ENCODE measurements at places on chromosomes 4 and X.

GRCh38 chrX:55697381-55697780 is 20.2 kb upstream of the RRAGB start:
- no peak for DNase-seq

DNA sequence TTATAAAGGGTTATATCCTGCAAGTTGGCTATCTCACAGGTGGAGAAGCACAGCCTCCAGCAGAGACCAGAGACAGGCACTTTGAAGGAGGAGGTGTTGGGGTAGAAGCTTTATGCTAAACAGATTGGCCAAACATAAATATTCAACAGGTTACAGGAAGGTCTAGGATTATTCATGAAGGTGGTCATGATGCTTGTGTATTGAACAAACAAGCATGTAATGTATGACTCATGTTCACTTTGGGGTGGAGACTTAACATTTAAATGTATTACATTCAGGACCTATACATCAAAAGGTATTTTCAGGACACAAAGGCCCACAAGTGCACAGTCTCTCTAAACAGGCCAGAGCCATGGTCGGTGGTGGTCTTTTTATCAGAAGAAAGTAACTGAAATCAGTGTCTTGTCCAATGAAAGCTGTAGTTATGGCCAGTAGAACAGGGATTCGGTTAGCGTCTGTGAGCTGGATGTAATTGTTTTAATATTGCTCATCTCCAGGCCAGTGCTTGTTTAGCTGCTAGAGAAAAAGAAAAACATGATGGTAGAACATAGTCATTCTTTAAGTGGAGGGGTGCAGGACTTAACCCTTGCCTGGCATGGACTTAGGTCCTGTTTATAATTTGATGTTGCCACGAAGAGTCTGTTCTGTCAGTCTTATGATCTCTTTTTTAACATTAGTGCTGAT is 555.2 kb upstream of the PCDH10 start:
- DNase-seq = no peak

DNA sequence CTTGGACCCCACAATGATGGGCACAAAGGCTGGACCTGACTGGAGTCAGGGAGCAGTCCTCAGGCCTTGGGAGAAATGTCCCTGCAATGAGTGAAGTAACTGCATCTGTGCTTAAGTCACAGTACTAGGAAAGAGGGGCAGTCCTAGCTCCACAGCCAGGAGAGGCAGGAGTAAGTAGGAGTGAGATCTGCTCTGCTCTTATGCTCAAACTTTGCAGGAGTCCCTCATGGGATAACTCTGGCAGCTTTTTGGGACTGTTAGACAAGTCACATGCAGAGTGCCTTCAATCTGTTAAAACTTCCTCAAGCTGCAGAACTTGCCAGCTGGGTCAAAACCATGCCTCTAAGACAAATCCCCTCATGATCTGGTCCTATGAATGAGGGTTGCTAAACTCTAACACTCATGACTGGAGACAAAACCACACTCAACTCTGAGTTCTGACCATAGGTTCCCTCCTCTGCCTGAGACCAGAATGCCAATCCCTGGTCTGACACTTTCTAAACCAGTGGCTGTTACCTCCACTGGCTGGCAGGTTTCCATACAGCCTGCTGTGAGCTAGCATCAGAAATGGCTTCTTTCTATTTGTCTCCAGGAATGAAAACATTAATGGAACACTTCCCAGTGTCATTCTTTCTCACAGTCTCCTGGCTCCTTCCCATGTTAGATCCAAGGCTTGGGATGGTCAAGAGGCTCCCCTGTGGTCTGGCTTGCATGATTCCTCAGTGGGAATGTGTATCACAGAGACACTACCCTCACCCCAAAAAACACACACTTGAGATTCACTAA is 819.3 kb downstream of the PCDH7 start:
- DNase-seq = no peak

DNA sequence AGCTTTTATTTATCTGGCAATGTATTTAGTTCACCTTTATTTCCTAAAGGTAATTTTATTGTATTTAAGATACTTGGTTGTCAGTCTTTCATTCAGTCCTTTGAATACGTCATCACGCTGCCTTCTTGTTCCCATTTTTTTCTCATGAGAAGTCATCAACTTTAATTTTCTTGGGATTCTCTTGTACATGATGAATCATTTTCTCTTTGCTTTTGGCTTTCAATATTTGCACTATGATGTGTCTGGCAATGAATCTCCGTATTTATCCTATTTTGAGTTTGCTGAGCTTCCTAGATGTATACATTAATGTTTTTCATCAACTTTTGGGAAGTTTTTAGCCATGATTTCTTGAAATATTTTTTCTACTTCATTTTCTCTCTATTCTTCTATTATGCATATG is 28.4 kb downstream of the CLDN2 start:
- no peak for DNase-seq

GRCh38 chr4:14184265-14184664 is 556.7 kb upstream of the BOD1L1 start:
- no peak for DNase-seq

DNA sequence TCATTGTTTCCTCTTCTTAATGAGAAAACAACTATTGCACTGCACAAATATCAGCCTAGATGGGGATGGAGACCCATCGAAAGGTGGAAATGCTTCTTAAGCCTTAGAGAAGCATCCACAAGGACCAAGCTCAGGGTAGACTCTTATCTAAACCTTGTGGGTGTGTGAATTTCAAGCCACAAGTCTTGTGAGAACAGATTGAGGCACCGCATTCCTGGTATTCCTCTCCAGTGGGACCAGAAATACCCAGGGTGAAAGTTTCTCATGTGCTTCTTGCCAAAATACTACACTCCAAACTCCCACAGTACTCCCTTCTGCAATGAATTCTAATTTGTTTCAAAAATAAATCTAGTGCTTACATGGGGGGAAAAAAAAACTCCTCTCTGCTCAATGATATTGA is 375.6 kb downstream of the PDGFC start:
- DNase-seq = no peak

DNA sequence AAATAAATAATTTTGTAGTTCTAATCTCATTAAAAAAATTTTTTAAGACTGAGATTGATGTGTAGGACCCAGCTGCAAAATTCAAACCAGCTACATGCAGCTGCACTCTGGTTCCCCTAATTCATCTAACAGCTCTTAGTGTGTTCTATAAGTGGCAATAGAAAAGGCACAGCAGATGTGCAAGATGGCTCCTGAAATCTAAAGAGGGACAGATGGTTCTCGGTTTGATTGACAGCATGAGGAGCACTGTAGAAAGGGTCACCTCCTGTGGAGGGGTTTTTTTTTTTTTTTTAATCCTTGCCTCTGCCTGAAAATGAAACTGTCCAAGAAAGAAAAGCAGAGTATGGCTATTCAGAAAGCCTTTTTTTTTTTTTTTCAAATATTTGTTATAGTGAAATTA is 16.9 kb upstream of the OCIAD1 start:
- no peak for DNase-seq

DNA sequence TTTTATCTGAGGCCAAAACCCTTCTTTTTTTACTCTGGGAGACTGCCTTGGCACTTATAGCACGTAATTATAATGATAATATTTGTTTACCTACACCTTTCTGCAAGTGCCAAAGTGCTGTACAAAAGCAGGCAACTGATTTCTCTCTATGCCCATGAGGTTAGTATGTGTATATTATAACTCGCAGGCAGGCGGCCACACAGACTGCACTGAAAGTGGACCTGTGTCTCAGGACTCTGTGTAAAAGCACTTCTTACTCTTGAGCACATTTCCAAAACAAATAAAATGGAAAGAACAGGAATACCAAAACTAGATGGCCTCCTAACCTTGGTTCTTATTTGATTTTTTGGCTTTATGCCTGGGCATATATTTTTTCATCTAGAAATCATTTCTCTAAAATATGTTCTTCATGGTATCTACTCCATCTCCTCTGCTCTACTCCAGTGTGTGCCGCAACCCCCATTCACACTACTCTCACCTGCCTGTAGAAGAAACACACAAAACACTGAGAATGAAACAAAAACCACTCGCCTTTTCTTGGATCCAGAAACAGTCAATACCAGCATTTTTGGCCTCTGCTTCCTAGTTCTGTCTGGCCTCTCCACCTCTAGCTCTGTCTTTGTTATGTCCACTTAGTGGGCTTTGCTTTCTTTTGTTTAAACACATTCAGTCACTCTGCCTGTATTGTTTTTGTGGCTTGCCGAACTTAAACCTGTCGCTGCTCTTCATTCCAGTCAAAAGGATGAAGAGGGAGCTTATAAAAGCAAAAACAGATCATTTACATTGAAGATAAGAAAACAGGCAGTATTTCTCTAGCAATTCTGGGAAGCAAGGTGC is 934.5 kb upstream of the TENM3 start:
- no peak for DNase-seq

GRCh38 chrX:136210806-136211205 is 40.4 kb downstream of the MAP7D3 start:
- DNase-seq = no peak

GRCh38 chr4:114310296-114310925 is 288.2 kb upstream of the UGT8 start:
- no peak for DNase-seq

DNA sequence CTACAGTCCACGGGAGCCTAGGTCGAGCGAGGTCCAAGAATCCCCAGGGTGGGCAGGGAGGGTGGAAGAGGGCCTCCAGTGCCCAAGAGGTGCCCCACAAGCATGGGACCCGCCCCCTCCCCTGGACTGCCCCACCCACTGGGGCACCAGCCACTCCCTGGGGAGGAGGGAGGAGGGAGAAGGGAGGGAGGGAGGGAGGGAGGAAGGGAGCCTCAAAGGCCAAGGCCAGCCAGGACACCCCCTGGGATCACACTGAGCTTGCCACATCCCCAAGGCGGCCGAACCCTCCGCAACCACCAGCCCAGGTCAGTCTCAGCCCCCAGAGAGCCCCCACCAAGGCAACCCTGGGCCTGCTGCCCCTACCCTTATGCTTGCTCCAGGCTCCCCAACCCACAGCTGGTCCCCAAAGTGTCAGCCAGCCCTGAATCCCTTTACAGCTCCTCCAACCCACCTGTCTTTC is at the start of gene GATA1:
TSS of gene GATA1 (plus strand) at position 250 of the 460 bp plus-strand sequence. CDS start 4,520 bp downstream, outside the sequence.
- no peak for DNase-seq

GRCh38 chrX:18879144-18879543 is 104.8 kb downstream of the PHKA2 start:
- DNase-seq = no peak

DNA sequence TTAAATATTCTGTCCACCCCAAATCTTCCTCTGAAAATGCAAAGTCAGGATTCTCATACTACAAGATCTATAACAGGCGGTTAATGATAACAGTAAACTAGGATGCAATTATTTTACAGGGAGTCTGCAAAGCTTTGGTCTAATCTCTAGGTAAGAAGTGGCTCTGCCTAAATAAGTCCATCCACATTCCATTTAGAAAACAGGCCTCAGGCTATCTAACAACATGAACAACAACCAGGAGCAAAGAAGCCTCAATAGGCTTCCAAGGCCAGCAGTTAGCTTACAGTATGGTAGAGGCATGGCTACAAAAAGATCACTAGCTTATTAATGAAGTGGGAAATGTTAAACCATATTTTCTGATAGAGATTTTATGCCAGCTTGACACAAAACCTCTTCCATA is 6.4 kb downstream of the MAB21L2 start:
- no peak for DNase-seq

- no peak for DNase-seq
Measured at GRCh38 chr4:71334465-71334882, 4.3 kb upstream of the SLC4A4 start.

DNA sequence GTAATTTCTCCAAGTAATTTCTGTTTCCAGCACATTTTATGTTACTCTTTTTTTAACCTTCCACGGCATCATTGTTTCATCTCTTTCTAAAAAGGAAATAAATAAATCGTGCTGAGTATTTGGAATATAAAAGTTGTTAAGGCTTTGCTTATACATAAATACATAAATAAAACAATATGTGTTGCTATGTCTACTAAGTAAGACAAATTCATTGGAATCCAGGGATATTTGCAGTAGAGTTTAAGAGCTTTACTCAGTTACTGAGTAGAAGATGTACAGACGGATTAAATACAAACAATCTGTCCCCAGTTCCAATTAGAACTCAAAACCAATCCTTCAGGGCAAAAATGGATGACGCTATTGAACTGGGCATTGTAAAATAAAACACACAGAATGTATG is 1.4 kb downstream of the ARHGAP24 start:
- DNase-seq = no peak

DNA sequence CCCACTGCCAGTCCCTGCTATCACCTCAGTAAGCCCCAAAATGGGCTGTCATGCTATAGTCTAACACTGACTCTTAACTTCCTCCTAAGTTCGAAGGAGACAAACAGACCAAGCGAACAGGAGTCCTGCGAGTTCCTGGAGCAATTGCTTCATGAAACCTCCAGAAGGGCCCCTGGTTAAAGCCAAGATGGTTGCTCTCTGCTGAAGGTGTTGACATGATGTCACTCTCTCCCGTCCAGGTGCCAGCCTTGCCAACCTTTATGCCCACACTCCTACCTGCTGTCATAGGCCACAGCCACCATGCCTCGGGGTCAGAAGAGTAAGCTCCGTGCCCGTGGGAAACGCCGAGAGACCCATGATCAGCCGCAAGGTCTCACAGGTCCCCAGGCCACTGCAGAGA is at the start of gene MAGEB6B:
TSS of gene MAGEB6B (plus strand) at position 301 of the 400 bp plus-strand sequence. CDS start at position 301, 0 bp downstream.
- no peak for DNase-seq

DNA sequence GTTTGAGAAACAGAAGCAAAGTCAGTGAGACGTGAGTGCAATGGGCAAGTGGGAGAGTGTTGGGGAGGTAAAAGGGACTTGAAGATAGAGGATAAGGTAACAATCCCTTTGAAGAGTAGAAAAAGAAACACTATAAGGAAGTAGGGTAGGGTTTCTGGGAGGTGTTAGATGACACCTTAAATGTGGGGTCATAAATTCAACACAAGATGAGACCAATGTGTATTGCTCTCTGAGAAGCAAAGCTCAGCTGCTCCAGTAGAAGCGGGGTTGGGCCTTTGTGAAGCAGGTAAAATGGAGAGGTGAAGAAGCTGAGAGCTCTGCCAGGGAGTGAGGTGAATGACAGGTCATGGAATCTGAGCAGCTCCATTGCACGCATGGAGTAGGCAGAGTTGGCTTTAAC is 85.3 kb downstream of the REELD1 start:
- DNase-seq = no peak

DNA sequence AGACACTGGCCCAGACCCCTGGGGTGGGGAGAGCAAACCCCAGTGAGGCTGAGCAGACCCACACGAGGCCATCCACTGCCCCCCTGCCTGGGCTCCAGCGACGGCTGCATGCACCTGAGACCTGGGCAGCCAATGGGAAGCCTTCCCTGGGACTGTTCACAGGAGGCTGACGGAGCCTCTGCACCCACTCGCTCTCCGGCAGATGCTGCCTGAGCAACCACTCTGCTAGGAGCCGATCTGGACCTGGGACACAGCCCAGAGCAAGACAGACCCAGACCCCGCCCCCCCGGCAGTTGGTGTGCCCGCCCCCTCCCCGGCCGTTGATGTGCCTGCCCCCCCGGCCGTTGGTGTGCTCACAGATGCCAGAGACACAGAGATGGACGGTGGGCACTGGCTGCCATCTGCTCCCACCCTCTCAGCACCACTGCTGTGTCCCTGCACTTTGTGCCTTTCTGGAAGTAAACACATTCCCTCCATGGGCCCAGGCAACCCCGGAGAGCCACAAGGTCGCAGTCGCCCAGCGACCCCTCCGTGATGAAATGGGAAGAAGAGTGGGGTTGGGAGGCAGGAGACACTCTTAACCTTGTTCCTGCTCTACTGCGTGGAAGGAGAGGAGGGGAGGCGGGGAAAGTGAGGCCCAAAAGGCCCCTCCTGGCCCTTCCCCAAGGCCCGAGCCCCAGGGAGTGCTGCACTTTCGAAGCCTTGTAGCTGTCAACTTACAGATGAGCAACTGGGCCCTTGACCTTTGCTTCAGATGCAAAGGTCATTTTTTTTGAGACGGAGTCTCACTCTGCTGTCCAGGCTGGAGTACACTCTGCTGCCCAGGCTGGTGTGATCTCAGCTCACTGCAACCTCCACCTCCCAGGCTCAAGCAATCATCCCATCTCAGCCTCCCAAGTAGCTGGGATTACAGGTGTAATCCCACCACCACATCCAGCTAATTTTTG is 62.0 kb downstream of the ZFYVE28 start:
- DNase-seq = no peak

All from type B pancreatic cell (in vitro differentiated cells).